ENCODE measurements at places on chromosomes 5 and 9.

GRCh38 chr9:126056312-126057021, 270.2 kb upstream of the MVB12B start:
- no peak for DNase-seq

DNA sequence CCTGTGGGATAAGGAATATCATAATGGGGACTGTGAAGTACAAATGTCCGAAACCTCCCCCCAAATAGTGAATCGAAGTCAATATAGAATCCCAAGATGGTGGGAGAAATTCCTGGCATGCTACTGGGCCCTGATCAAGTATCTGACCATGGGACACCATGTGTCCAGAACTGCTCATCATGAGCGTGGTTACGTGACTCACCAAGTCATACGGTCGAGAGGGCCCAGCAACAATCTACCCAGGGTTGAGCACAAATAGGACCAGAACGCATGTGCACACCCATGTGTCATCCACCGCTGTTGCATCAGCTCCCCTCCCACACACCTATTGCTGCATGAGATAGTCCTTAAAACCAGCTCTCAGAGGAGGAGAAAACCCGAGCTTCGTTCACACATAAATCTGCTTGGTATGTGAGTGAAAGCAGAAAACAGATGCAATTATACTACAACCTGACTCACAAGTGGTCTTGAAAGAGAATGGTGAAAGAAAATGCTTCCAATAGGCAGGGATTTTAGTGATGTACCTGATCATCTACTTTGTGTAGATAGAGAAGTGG, 353.2 kb downstream of the CWC27 start:
- DNase-seq, result no peak

- no peak for DNase-seq
Measured at GRCh38 chr5:81788329-81788728, 37.4 kb upstream of the SSBP2 start.

DNA sequence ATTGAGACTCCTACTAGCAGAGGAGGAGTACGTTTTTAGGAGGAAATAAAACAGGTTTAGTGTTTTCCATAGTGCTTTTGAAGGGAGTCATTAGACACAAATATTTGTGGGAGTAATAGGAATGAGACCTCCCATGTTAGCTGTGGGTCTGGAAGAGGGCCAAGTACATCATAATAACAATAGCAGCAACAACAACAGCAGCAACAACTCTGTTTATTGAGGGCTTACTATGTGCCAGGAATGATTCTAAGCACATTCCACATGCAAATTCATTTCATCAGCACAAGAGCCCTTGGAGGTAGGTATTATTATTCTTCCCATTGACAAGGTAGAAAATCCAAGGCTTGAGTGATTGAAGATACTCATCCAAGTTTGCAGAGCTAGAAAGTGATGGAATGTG, 384.2 kb upstream of the RPS23 start:
- DNase-seq, result no peak

DNA sequence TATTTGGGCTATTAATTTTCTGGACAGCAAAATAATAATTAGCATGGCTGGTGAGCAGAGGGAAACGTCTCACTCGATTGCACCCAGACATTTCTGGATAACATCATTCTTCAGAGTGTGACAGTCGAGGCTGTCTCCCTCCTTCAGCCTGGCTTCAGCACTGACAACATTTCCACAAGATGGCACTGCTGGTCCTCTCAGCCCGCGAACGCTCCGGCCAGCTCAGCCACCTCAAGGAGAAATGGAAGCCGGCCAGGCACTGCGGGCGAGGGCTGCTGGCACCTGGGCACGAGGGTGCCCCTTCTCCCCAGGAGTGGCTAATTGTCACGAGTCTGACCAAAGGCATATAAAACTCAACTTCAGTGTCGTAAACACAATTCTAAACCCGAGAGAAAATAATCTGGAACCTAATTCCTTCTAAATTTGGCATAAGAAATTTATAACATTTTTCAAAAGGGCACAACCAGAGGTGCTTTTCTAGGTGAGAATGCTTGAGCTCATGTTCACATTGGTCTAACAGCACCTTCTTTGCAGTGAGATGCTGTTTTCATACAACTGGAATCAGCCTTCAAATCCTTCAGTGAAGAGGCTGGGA, 65.9 kb downstream of the DAP start:
- DNase-seq, result no peak

GRCh38 chr5:9667906-9668305, 37.8 kb upstream of the TAS2R1 start:
- DNase-seq, result no peak

DNA sequence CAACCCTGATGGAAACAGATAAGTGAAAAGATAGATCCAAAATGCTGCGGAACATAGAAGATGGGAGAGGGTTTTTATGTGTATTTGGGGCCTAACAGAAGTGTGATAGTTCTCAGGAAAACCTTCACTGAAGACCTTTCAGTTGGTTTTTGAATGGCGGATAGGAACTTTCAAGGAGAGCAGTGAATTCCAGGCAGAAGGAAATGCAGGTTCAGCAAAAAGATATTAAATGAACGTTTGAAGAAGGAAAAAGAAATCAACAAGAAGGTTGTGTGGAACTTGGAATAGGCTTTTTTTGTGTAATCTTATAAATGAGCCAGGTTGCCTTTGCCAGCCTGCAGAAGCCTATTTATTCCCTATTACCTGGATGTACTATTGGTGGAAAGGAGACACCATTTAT, 2.1 kb downstream of the PPIP5K2 start:
- no peak for DNase-seq

DNA sequence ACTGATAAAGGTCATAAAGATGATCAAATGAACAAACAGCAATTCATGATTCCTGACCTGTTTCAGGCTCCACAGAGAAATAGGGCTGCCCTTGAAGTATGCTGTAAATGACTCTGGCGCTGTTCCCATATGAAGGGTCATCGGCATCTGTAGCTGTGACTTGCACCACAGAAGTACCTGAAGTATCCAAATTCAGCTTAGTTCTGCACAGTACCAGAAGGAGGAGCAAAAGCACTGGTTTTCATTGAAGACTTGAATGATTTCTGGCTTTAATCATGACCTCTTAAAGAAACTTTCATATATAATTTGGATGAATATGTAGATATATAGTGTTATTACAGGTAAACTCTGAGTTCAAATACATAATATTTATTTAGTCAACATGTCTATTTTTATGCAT, 109.1 kb downstream of the CDH10 start:
- no peak for DNase-seq

DNA sequence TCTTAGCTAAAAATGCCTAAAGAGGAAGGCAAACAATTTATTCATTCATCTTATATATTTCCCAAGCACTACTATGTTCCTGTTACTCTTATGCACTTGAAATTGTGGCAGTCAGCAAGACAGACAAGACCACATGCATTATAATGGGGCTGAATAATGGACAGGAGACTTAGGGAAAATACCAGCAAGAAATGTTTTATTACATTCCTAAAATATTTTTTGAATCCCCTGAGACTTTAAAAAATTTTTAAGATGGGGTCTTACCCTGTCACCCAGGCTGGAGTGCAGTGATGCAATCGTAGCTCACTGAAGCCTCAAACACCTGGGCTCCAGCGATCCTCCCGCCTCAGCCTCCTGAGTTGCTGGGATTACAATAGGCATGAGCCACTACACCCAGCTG, 13.2 kb downstream of the ZCCHC9 start:
- DNase-seq, result no peak

- no peak for DNase-seq
Measured at GRCh38 chr5:54177058-54177457, 133.3 kb downstream of the ARL15 start.

- DNase-seq, result no peak
Measured at GRCh38 chr9:128077847-128078503, 9.9 kb downstream of the SLC25A25 start.

DNA sequence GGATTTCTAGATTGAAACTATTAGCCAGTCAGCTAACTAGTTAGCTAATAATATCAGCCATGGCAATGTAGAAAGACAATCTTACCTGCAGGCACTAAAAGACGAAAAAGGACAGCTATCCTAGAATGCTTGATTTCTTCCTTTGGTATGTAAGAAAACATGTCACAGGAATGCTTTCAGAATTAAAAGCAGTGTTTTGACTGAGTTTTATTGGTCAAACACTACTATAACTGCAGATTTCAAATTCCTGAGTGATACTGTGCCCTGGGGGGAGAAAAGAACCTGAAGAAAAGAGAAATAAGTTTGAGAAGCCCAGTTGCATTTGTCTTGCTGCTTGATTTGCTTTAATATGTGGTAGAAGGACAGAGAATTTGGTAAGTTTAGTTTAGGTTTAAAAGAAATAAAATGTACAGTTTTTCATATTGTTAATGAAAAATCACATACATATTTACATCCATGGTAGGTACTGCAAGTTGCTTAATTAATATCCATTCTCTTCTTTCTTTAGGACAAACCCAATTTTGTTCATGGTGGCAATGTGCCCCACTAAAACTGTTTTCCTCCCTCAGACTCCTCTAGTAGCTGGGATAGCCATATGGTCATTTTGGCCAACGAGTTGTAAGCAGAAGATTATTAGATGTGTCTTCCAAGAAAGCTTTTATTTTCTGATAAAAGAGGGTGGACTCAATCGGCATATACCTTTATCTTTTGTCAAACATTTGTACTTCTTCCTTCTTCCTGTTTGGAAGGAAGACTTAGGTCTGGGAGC, 4.3 kb upstream of the FAM169A start:
- DNase-seq, result no peak
